Fibroblast of the conjunctiva (primary cell): ENCODE measurements at places on chromosomes 1 and 21.

DNA sequence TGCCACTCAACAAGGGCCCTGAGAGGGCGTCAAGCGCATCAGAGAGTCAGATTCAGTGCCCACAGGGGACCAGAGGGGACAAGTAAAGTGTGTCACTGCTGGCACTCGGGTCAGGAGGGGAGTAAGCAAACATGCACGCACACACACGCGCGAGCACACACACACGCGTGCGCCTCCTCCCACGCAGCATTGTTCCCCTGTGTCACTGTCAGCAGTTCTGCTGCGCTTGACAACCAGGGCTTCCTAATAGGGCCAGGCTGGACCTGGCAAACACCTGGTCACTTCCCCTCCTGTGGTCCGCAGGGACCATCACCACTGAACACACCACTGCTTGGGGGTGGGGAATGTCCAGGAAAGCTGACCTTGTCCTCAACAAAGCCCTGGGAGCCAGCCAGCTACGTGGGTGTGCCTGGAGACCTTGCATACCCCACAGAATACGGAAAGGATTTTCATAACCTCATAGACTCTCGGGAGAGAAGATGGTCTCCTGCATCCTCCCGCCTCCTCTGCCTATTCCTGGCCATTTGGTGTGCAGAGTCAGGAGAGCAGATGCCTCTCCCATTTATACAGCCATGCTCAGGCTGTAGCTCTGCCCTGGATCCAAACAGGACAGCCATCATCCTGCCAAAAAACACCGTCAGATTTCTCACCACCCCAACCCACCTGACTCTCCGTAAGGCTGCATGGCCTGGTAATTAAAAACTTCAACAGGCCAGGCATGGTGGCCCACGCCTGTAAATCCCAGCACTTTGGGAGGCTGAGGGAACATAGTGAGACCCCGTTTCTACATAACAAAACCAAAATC, 73.2 kb downstream of the SSBP3 start:
- DNase-seq = no peak

DNA sequence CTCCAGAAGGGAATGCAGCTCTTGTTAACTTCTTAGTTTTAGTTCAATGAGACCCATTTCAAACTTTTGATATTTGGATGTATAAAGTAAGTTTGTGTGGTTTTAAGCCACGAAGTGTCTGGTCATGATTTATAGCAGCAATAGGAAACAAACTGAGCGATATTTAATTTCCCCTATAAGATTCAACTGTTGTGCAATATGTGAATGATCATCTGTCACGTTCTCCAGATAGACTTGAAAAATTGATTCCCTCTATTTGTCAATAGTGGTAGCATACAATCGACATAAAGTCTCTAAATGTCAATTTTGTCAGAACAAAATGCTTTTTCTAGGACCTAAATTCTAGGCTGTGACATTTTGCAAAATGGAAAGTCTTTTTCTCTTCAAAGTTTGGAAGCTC, 240.1 kb downstream of the KCTD3 start:
- no peak for DNase-seq

DNA sequence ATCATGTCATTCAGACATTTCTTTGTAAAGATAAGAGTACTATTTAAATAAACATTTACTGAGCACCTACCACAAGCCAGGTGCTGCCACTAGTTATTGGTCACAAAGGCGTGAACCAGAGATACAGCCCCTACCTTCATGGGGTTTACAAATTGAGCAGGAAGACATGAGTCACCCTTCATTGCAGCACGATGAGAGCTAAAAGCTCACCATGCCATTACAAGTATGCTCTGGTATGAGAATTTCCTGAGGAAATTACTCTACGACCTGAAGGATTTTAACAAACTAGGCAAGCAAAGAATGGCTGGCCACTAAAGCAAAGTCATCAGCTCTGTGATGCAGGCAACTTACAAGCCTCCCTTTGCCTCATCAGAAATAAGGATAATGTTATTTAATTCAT, 346.8 kb downstream of the BRINP2 start:
- DNase-seq = no peak

DNA sequence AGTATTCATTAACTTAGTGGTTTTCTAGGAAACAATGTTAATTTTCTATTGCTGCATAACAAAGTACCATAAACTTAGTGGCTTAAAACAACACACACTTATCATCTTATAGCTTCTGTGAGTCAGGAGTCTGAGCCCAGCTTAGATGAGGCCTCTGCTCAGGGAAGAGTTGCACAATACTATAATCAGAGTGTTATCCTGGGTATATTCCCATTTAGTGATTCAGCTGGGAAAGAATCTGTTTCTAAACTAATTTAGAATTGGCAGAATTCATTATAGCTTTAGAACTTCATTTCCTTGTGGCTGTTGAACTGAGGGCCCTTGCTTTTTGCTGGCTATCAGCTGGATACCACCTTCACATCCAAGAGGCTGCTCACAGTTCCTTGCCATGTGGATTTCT, 515.5 kb downstream of the BRINP3 start:
- peak; percentile 69 for DNase-seq

- DNase-seq = no peak
Observed at GRCh38 chr1:208209896-208210589, 34.1 kb downstream of the PLXNA2 start.

- DNase-seq = peak; percentile 96
Observed at GRCh38 chr1:154973344-154974101, 958 bp upstream of the CKS1B start.

DNA sequence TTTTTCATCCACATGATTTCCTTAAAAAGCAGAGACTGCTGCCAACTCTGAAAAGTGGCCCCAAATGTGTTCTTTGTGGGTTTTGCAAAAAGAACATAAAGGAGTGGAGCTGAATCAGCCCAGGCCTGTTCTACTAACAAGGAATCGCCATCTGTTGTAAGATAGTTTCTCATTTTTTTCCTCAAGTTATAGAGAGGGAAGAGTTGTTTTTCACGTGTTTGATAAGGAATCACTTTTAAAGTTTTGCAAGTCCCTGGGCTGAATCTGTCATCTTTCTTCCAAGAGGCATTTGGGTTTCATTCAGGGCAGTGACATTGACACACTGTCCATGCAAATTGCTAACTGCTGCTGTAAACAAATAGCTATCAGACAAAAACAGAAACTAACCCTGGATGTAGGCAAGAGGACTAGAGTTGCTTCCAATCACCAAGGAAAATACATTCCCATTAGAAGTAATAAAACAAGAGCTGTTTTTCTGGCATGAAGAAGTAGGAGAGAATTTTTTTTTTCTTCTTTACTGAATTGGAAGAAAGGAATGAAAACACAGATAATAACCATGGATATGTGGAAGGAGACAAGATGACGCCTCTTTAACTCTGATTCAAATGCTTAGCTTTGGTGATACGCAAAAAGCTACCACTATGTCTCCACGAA, 58.8 kb upstream of the TBX15 start:
- DNase-seq = peak; percentile 44

GRCh38 chr1:178740491-178740890, 15.4 kb downstream of the RALGPS2 start:
- DNase-seq = no peak

- DNase-seq = peak; percentile 87
Observed at GRCh38 chr1:111690306-111690617, 48.9 kb downstream of the INKA2 start.

GRCh38 chr1:171769171-171769570, 12.3 kb upstream of the METTL13 start:
- DNase-seq = no peak

GRCh38 chr1:45014321-45015028, 2.4 kb downstream of the UROD start:
- DNase-seq = peak; percentile 92

GRCh38 chr1:145986551-145986950, 9.8 kb downstream of the TXNIP start:
- no peak for DNase-seq

- DNase-seq = no peak
Observed at GRCh38 chr1:26828411-26828991, 2.0 kb downstream of the ZDHHC18 start.
